Effector memory CD8-positive, alpha-beta T cell (primary cell): ENCODE measurements at places on chromosomes 1 and 21.

GRCh38 chr1:70738624-70739023 is 309.0 kb downstream of the PTGER3 start:
- no peak for DNase-seq

- no peak for DNase-seq
Measured at GRCh38 chr1:179817056-179817455, 60.5 kb downstream of the TOR1AIP2 start.

- no peak for DNase-seq
Measured at GRCh38 chr1:163414778-163415177, 93.0 kb downstream of the NUF2 start.

GRCh38 chr1:246111570-246111969 is 395.5 kb downstream of the SMYD3 start:
- no peak for DNase-seq

- no peak for DNase-seq
Measured at GRCh38 chr1:66532214-66532613, 1.7 kb upstream of the SGIP1 start.
